ENCODE measurements at places on chromosomes 1 and 21.

- DNase-seq, result no peak
Observed at GRCh38 chr1:184610876-184611595, 143.6 kb downstream of the EDEM3 start.

DNA sequence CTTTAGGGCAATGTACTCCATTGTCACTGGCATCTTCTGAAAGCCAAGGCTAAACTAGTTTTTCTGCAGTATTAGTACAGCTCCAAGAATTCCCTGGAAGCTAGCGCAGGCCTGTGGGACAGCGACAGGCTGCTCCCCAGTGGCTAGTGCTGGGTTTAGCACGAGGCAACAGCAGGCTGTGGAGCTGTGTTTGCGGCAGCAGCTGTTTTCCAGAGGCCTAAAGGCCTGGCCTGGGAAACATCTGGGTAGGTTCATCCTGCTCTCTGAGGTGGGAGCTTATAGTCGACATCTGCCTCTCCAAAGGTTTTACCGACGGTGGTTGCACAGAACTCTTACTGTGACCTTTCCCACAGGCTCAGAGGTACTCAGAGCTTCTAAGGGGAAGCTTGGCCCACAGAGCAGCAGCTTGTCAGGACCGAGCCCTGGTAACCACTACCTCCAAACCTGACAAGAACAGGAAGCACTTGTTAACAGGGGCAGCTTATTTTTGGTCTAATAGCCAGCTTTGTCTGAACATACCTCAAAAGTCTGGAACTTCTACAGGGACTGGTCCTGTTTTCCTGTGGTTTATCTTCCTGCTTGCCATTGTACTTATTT is 17.2 kb downstream of the CC2D1B start:
- no peak for DNase-seq

- no peak for DNase-seq
Observed at GRCh38 chr21:29316029-29316742, 17.5 kb downstream of the BACH1 start.

DNA sequence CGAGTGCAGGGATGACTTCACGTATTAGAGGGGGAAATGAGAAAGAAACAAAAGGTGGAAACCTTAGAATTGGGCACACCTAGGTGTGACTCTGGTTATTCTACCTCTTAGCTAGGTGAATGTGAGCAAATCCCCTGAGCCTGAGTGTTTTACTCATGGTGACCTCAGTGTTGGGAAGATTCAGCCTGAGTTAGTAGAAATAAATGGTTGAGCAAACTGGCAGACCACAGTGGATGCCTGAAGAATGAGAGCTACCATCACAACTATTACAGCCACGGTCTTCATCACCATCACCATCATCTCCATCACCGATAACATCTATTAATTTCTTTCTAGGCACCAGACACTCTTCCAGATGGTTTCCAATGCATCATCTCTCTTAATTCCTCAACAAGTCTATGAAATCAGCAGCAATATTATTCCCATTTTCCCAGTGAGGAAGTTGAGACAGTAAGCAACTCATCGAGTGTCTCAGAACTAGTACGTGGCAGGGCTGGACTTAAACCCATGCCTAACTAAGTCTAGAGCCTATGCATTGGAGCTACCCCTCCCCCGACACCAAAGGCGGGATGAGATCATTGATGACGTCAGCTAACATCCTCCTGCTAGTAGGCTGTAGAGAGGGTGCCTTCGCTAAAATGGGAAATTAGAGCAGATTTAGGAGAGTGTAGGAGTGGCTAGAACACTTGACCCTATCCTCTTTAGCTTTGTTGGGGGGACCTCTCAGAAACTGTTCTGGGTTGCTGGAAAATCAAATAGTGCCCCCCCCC is 7.9 kb upstream of the KAZN start:
- DNase-seq, result no peak

GRCh38 chr1:24861821-24862727 is 68.0 kb downstream of the RUNX3 start:
- no peak for DNase-seq

DNA sequence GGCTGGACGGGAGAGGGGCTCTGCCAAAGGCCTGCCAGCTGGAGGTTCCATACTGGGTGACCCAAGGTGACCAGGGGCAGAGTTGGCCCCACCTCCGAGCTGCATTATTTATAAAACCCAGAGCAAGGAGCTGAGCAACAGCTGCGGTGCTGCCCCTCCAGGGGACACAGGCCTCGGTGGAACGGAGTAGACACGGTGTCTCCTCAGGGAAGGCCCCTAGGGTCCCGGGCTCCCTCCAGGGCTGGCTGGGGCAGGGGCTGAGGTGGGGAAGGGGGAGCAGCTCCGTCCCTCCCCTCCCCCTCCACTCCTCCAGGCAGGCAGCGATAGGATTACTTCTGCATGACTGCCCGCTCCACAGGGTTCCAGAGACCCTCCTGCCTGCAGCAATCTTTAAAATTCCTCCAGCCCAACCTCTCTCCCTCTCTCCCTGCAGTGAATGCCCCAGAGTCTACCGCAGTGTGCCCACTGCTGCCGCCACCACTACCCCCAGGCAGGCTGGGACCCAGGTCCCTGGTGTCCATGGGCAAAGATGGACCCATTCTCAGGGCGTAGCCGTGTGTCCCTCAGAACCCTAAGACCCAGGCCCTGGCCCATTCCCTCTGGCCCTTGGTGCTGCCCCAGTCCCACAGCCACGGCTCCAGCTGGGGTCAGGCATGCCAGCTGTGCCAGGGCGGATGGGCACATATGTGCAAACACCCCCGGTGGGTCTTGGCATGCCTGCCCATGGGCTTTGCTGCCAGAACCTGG is 10.8 kb downstream of the AHDC1 start:
- DNase-seq, result no peak

- no peak for DNase-seq
Observed at GRCh38 chr1:51875291-51875772, 3.2 kb downstream of the NRDC start.

Measured in T-cell (primary cell).